ENCODE measurements at places on chromosomes 3 and 15.

- H3K36me3 ChIP-seq, result no peaks in the 10 kb centered on the region
- peaks cover 33% of the 10 kb centered on the region for H3K27me3 ChIP-seq
- no peak overlapping the region for H3K4me3 ChIP-seq
- H3K27ac ChIP-seq, result no peak overlapping the region
Measured at GRCh38 chr3:59251869-59252268, 202.0 kb upstream of the CFAP20DC start.

DNA sequence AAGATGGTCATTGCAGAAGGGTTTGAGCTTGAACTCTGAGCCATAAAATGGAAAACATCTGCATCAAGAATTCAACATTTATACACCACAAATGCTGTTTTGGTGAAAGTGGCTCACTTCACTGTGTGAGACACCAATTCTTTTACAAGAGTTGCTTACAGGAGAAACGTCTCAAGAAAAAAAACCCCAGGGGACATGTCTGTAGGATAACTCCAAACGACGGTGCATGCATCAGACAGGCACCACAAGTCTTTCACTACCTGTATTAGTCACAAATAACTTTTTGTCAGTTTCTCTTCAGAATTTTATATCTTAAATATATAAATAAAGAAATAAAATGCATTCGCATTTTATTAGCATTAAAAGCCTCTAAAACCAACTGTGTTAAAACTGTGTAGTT, 164.3 kb downstream of the EFHB start:
- H3K27me3 ChIP-seq, result no peaks in the 10 kb centered on the region
- H3K4me3 ChIP-seq, result no peak overlapping the region
- no peaks in the 10 kb centered on the region for H3K36me3 ChIP-seq
- DNase-seq, result no peak

GRCh38 chr15:31470756-31471155, 144.1 kb downstream of the KLF13 start:
- no peak overlapping the region for H3K27ac ChIP-seq
- H3K36me3 ChIP-seq, result no peaks in the 10 kb centered on the region
- peaks cover 14% of the 10 kb centered on the region for H3K4me1 ChIP-seq
- DNase-seq, result no peak

DNA sequence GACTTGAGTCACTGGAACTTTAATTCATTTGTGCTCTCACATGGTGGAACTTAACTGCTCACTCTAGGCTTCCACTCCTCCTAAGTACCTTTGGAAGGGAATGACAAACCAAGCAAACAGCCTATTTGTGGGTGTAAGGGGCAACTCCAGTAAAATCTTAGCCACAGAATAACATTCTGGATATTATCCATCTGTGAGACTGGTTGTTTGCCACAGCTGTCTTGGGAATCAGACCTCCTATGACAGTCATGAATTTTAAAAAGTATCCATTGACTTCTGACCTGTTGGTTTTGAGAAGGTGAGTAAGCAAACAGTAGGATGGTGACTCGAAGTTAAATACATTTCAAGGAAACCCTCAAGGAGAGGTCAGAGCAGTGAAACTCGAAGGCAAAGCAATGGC, 147.3 kb upstream of the CDIN1 start:
- H3K27me3 ChIP-seq, result no peaks in the 10 kb centered on the region
- H3K4me1 ChIP-seq, result no peaks in the 10 kb centered on the region
- H3K27ac ChIP-seq, result peak overlapping the region; percentile 2

GRCh38 chr3:37955918-37956707, 34.5 kb upstream of the VILL start:
- H3K4me1 ChIP-seq, result peaks cover 2% of the 10 kb centered on the region
- no peak overlapping the region for H3K27ac ChIP-seq
- no peak overlapping the region for H3K4me3 ChIP-seq
- no peaks in the 10 kb centered on the region for H3K27me3 ChIP-seq
- peaks cover 19% of the 10 kb centered on the region for H3K36me3 ChIP-seq

DNA sequence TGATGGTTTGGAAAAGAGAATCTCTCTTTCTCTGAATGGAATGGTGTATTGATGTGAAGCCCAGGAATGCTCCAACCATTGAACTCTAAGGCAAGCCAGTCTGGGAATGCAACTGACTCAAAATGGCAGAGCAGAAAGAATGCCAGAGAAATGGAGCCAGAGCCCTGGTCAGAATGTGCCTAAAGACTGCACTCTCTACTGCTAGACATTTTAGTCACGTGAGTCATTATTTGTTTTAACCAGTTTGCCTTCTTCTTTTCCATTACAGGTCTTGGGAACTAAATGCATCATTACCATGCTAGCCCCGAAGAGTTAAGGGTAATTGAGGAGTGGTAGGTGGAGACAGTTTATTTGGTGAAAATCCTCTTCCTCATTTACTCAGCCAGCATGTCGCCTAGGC, 67.3 kb upstream of the TRIM42 start:
- H3K27ac ChIP-seq, result no peak overlapping the region
- H3K27me3 ChIP-seq, result no peaks in the 10 kb centered on the region
- DNase-seq, result no peak
- no peak overlapping the region for H3K4me3 ChIP-seq
- H3K36me3 ChIP-seq, result no peaks in the 10 kb centered on the region

- peak overlapping the region; percentile 17 for H3K4me3 ChIP-seq
- H3K27me3 ChIP-seq, result no peaks in the 10 kb centered on the region
- peak; percentile 89 for DNase-seq
- no peaks in the 10 kb centered on the region for H3K36me3 ChIP-seq
Measured at GRCh38 chr3:157130467-157131251, 29.3 kb downstream of the CCNL1 start.

DNA sequence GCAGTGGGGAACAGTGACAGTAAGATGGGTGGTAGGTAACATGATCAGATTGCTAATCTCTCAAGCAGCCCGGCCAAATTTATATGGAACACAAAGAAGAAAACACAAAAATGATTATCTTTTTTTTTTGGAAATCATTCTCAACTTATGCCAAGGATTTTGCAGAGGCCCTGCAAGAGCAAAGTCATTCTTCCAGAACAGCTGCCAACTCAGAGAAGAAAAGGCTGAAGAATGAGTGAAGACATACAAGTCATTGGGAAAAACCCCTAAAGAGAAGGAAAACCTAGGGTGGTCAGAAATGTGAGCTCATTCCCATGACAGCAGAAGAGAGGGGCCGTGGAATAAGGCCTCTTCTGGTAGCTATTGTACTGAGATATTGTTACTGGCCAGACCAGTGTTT, 246.7 kb downstream of the SHOX2 start:
- no peak overlapping the region for H3K4me3 ChIP-seq
- no peaks in the 10 kb centered on the region for H3K27me3 ChIP-seq
- no peak overlapping the region for H3K27ac ChIP-seq
- no peak for DNase-seq

GRCh38 chr15:85667491-85668424, 127.0 kb downstream of the KLHL25 start:
- peak; percentile 100 for DNase-seq
- peaks cover 77% of the 10 kb centered on the region for H3K36me3 ChIP-seq
- H3K27ac ChIP-seq, result peak overlapping the region; percentile 78
- H3K4me3 ChIP-seq, result peak overlapping the region; percentile 38
- H3K27me3 ChIP-seq, result no peaks in the 10 kb centered on the region
- H3K4me1 ChIP-seq, result no peaks in the 10 kb centered on the region

- H3K27me3 ChIP-seq, result no peaks in the 10 kb centered on the region
- no peak overlapping the region for H3K4me3 ChIP-seq
- DNase-seq, result peak; percentile 14
- H3K36me3 ChIP-seq, result no peaks in the 10 kb centered on the region
- H3K27ac ChIP-seq, result no peak overlapping the region
Measured at GRCh38 chr3:100402891-100403290, 1.6 kb downstream of the LNP1 start.

GRCh38 chr3:55205990-55206389, 278.1 kb upstream of the LRTM1 start:
- H3K4me3 ChIP-seq, result no peak overlapping the region
- no peak overlapping the region for H3K27ac ChIP-seq
- no peak for DNase-seq
- H3K27me3 ChIP-seq, result no peaks in the 10 kb centered on the region
- H3K36me3 ChIP-seq, result no peaks in the 10 kb centered on the region

- peaks cover 29% of the 10 kb centered on the region for H3K36me3 ChIP-seq
- DNase-seq, result no peak
- H3K27me3 ChIP-seq, result no peaks in the 10 kb centered on the region
Measured at GRCh38 chr3:8519774-8520448, 18.3 kb downstream of the LMCD1 start.

- H3K4me1 ChIP-seq, result peaks cover 8% of the 10 kb centered on the region
Measured at GRCh38 chr15:65339416-65339815, 34.9 kb downstream of the RNU5B-1 start.

GRCh38 chr3:98612587-98612986, 19.2 kb upstream of the CPOX start:
- H3K27me3 ChIP-seq, result no peaks in the 10 kb centered on the region
- DNase-seq, result no peak
- no peaks in the 10 kb centered on the region for H3K36me3 ChIP-seq
- no peaks in the 10 kb centered on the region for H3K4me1 ChIP-seq
- H3K27ac ChIP-seq, result no peak overlapping the region

DNA sequence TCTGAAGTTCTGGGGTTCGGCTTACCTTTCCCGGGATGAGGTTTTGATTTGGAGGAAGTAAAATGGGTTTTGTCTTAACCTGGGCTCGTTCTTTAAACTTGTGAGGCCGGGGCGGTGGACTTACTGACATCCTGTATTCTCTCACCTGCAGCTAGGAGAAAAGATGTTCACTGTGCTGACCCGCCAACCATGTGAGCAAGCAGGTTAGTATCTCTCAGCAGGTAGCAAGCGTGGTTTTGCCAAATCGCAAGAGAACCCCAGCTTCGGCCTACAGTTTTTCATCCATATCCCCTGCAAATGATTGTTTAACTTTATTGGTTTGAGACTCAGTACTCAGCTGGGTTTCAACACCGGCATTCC, 891 bp downstream of the ENTPD3 start:
- peak overlapping the region; percentile 25 for H3K27ac ChIP-seq
- H3K4me3 ChIP-seq, result no peak overlapping the region
- no peaks in the 10 kb centered on the region for H3K36me3 ChIP-seq
- peaks cover 18% of the 10 kb centered on the region for H3K4me1 ChIP-seq
- no peak for DNase-seq
- H3K27me3 ChIP-seq, result no peaks in the 10 kb centered on the region

GRCh38 chr3:53288214-53288613, 32.4 kb upstream of the TKT start:
- H3K27ac ChIP-seq, result no peak overlapping the region
- no peak overlapping the region for H3K4me3 ChIP-seq
- DNase-seq, result peak; percentile 18
- H3K36me3 ChIP-seq, result peaks cover 84% of the 10 kb centered on the region
- no peaks in the 10 kb centered on the region for H3K27me3 ChIP-seq

GRCh38 chr3:16461463-16462245, 51.8 kb downstream of the RFTN1 start:
- H3K36me3 ChIP-seq, result peaks cover 6% of the 10 kb centered on the region
- H3K27ac ChIP-seq, result peak overlapping the region; percentile 5
- H3K27me3 ChIP-seq, result no peaks in the 10 kb centered on the region
- no peak overlapping the region for H3K4me3 ChIP-seq

DNA sequence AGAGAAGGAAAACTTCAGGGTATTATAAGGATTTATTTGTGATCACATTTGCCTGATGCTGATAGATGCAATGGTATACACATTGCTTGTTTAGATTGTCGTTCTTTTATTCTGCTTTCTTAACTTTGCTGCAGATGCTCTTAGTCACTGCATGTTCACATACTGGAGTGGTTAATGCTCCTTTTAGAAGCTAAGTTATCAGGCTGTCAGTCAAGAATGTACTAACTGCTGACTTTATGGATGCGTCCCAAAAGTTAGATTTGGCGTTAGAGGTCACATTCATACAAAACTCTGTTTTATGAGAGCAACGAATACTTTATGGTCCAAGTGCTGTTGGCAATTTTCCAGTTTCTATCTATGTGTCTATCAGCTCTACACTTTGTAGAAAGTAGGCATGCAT, 160.7 kb downstream of the BBX start:
- no peaks in the 10 kb centered on the region for H3K36me3 ChIP-seq
- H3K4me1 ChIP-seq, result peaks cover 2% of the 10 kb centered on the region
- DNase-seq, result peak; percentile 41
- H3K4me3 ChIP-seq, result no peak overlapping the region

- no peak overlapping the region for H3K27ac ChIP-seq
- DNase-seq, result no peak
- H3K4me1 ChIP-seq, result peaks cover 27% of the 10 kb centered on the region
- H3K27me3 ChIP-seq, result no peaks in the 10 kb centered on the region
Measured at GRCh38 chr3:9951598-9951961, 628 bp downstream of the PRRT3 start.

DNA sequence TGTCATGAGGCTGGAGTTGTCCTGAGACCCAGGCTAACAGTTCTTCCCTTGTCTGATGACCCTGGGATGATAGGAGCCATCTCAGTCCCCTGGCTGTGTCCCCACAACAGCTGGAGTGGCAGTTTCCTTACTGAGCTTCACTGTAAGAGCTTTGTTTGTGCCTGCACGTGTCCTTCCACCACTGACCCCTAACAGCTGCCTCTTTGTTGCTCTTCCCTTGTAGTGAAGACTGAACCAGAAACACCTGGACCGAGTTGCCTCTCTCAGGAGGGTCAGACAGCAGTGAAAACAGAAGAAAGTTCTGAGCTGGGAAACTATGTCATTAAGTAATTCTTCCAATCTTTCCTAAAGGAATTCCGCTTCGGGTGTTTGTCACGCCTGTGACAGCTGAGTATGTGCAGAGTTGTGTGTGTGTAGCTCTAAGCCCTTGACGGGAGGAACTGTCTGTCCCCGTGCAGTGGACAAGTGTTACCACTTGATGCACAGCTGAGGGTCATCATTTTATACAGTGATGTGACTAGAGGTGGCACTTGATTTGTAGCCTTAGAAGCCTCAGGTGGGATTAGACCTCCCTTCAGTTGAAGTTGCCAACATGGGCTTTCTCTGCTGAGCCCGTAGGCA, 25.0 kb downstream of the MAP6D1 start:
- peaks cover 83% of the 10 kb centered on the region for H3K36me3 ChIP-seq
- no peak overlapping the region for H3K27ac ChIP-seq
- no peaks in the 10 kb centered on the region for H3K27me3 ChIP-seq
- H3K4me3 ChIP-seq, result no peak overlapping the region

DNA sequence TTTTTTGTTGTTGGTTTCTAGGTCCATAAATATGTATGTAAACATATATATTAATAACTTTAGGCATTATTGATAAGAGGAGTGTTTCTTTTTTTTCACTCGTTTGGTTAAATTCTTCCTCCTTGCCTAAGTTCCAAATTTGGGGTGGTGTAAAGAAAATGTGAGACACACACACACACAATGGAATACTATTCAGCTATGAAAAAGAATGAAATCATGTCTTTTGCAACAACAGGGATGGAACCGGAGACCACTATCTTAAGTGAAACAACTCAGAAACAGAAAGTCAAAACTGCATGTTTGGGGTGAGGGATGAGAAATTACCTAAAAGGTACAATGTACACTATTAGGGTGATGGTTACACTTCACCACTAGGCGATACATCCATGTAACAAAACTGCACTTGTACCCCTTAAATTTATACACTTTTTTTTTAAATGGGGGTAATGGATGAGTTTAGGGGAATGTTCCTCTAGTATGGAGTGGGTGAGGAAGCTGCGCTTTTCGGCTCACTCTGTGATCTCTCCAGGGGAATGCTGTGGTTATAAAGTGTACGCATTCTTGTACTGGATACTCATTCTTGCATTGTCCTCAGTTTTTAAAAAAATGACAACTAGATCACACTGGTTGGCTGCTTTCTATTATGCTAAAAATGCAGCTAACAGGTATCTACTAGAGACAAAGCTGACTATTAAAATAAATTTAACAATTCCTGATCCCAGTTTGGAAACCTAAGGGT, 50.8 kb upstream of the PPARG start:
- no peak overlapping the region for H3K27ac ChIP-seq
- peaks cover 2% of the 10 kb centered on the region for H3K4me1 ChIP-seq
- H3K36me3 ChIP-seq, result no peaks in the 10 kb centered on the region
- DNase-seq, result peak; percentile 10
- H3K4me3 ChIP-seq, result no peak overlapping the region
- no peaks in the 10 kb centered on the region for H3K27me3 ChIP-seq

- DNase-seq, result peak; percentile 86
- H3K27me3 ChIP-seq, result peaks cover 53% of the 10 kb centered on the region
- H3K36me3 ChIP-seq, result no peaks in the 10 kb centered on the region
- no peak overlapping the region for H3K4me3 ChIP-seq
- no peaks in the 10 kb centered on the region for H3K4me1 ChIP-seq
- H3K27ac ChIP-seq, result no peak overlapping the region
Measured at GRCh38 chr15:100873029-100873677, 6.5 kb upstream of the ALDH1A3 start.
